ENCODE measurements at places on chromosomes 13 and 19.

GRCh38 chr13:102355251-102355650 is 46.6 kb downstream of the FGF14 start:
- no peak for DNase-seq

GRCh38 chr13:109707044-109707741 is 79.2 kb downstream of the IRS2 start:
- no peak for DNase-seq

DNA sequence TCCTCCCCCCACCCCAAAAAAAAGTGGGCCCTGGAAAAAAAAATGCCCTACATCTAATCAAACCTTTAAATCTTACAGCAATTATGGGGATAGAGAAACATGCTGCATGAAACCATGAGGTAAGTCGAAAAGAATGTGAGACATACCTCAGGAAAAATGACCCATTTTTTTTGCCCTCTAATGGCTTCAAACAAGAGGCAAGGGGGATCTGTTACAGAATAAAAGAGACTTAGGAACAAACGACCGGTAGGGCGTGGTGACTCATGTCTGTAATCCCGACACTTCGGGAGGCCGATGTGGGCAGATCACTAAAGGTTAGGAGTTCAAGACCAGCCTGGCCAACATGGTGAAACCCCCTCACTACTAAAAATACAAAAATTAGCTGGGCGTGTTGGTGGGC is 8.4 kb downstream of the RGL3 start:
- DNase-seq, result no peak

DNA sequence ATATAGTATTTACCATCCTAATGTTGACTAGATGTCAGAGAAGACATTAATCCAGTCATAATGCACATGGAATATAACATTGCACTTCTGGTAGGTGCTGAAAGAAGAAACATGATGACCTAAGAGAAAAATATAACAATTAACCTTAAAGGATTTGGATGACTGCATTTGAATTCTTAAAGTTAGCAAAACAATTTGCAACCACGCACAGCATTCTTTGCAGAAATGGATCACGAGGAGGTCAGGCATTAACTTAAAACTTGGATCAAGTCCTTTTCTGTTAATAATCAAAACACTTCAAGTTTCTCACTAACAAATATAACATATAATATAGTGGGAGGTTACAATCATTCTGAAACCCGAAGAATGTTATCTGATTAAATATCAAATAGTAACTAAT is 525.0 kb upstream of the SLITRK6 start:
- no peak for DNase-seq

DNA sequence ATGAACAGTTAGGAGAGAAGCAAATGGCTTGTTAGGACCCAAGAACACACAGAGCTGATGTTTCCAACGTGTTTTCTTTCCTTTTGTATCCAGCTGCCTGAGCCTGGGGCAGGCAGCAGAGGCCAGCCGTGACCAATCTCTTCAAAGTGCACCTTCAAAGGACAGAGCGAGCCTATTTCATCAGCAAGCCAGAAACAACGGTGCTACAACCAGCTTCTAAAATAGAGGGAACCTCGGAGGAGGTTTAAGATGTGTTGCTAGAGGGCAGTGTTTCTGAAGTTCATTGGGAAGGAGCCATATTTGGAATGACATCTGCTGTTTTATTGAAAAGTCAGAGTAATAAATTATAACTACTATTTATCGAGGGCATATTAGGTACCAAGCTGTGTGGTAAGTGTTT is 56.2 kb upstream of the RFC3 start:
- DNase-seq, result no peak

- no peak for DNase-seq
Measured at GRCh38 chr13:50484472-50485113, 358.9 kb downstream of the DLEU7 start.

GRCh38 chr19:58568453-58569130 is 4.5 kb downstream of the MZF1 start:
- no peak for DNase-seq

- no peak for DNase-seq
Measured at GRCh38 chr13:95176611-95177259, 124.5 kb downstream of the ABCC4 start.

GRCh38 chr13:20403826-20404225 is 121.8 kb downstream of the CRYL1 start:
- DNase-seq, result no peak

DNA sequence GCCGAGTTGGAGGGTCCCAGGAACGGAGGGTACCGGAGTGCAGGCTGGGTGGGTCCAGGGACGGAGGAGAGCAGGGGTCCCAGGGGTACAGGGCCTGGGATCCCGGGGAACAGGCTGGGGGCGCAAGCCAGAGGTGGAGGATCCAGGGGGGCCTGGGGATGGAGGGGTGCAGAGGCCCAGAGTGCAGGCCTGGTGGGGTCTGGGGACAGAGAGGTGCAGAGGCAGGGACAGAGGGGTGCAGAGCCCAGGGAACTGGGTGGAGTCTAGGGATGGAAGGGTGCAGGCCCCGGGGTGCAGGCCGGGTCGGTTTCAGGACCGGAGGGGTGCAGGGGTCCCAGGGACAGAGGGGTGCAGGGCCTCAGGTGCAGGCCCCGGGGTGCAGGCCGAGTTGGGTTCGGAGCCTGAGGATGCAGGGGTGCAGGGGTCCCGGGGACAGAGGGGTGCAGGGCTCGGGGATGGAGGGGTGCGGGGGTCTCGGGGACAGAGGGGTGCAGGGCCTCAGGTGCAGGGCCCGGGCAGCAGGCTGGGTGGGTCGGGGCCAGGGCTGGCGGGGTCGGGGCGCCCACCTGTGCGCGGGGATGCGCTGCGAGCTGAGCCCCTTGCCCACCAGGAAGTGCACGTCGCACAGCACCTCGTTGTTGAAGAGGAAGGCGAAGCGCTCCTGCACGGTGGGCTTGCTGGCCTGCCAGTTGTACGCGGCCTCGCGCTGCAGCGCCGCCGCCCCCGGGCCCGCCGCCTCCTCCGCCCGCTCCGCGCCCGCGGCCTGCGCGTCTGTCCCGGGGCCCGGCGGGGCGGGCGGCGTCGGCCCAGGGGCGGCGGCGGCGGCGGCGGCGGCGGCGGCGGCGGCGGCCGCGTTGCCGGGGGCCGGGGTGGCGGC is 545 bp downstream of the BTBD2 start:
- DNase-seq, result no peak

GRCh38 chr19:27762933-27763332 is 1450.0 kb downstream of the UQCRFS1 start:
- no peak for DNase-seq

DNA sequence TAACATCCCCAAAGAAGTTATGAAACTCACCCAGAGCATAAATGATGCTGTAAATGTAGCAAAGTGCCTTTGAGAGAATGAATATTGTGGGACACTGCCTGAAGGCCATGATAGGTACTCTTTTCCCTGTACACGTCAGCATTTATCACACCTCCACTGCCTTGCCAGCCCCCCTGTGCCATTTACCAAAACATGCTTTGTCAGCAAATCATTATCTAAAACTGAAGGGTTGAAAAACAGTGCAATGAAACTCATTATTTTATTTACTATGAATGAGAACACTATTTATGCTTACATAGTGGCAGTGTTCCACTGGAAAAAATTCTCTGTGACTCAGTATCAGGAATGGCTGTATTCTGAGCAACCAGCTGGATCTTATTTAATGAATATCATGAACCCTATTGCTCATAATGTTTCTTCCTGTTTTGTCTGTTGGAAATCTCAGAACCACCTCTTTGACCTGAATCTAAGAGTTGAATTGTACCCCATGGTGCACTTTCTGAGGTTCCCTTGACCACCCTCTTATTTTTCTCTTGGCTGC is 564.1 kb downstream of the DCT start:
- DNase-seq, result no peak

GRCh38 chr13:98827449-98827848 is 75.0 kb upstream of the SLC15A1 start:
- no peak for DNase-seq

DNA sequence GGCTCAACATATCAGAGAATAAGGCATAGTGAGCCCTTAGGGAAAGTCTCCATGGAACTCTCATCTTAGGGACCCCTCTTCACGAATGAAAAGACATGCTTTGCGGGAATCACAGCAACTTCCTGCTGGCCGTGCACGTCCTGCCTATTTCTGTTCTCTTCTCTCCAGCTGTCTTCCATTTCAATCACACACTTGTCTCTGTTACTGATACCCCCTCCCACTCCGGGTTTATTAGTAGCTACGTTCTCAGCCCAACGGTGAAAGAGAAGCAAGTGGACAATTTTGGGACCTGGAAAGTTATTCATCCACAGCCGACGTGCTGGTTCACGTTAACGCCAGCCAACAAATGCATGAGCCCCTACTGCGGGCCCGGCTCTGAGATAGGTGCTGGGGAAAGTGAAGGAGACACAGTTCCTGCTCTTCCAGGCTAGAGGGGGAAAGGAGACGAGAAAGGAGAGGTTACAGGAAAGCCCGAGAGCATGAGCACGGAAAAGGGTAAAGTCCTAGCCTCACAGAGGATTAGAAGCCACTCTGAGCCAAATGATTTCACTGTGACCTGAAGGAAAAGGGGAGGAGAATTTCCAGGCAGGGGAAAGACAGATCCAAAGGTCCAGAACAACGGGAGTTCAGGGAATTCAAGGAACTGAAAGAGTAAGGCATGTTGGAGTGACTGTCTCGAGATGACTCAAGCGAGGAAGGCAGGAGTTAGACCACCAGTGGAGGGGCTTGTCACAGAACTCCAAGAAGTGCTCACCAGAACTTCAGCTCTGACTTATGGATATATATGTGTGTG is 81.8 kb upstream of the CLDN10 start:
- no peak for DNase-seq

DNA sequence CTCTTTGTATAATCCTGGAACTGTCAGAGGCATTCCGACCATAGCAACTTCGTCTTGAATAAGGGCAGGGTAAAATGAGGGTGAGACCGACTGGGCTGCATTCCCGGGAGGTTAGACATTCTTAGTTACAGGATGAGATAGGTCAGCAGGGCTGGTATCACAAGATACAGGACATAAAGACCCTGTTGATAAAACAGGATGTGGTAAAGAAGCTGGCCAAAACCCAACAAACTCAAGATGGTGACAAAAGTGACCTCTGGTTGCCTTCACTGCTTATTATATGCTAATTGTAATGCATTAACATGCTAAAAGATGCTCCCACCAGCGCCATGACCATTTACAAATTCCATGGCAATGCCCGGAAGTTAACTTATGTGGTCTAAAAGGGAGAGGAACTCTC is 27.7 kb upstream of the MBNL2 start:
- no peak for DNase-seq

DNA sequence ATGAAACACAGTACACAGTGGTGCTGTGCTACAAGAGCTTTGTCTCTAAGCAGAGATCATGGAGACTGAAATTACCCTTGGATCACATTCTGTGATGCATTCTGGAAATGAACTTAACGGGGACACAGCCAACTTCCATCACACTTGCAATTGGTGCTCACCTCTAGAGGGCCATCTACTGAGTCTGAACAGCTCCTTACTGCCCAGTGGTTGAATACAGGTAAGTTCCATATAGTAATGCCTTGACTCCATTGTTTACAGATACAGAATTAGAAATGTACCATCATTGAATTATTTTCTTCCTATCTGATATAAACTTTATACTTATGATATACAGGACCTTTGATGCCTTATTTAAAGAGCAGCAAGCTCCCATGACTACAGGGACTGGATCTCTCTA is 686.4 kb downstream of the PCDH9 start:
- DNase-seq, result no peak

DNA sequence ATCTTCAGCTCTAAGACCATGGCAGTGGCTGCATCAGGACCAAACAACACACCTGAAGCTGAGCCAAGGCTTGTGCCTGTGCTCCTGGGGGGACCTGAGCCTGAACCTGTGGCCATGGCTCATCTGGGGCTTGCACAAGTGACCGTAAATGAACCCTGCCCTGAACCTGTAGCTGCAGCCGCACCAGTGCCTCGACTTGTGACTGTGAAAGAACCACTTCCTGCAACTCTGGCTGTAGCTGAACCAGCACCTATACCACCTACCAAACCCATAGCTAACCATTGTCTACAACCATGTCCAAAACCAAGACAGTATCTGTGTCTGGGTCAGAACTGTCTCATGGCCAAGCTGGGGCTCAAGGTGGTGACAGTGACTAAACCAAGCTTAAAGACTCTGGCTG is 28.2 kb upstream of the SDHAF1 start:
- DNase-seq, result no peak

DNA sequence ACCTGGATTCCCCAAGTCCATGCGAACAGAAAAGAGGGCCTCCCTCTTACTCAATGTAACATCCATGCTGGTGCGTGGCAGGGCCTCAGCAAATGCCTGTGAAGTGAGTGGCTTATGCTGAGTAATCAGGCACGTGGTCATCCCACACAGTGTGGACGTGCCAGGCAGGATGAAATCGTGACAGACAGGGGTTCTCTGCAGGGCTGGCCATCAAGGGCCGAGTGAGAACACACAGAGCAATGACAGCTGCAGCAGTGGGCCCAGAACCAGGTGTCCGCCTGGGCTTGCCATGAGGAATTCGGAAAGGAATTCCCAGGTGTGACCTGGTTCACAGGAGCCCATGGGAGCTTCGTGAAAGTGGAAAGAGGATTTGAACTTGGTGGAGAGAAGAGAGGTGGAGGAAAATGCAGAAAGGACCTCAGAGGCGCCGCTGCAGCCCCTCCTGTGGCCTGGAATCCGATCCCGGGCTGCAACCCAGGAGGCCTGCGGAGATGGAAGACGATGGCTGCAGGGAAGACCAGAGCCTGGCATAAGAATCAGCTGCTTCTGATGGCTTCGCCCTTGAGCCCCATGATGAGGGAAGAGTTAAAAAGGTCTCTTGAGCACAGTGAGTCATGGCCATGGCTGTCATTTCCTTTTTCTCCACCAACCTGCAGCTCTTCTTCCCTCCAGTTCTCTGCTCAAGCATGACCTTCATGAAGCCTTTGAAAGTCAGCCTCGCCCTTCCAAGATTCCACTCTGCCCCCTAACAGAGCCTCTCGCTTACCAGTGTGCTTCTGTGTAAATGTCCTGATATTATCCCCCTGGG is 34.6 kb upstream of the SOX1 start:
- DNase-seq, result no peak

GRCh38 chr19:8573316-8573715 is 3.9 kb downstream of the MYO1F start:
- no peak for DNase-seq

DNA sequence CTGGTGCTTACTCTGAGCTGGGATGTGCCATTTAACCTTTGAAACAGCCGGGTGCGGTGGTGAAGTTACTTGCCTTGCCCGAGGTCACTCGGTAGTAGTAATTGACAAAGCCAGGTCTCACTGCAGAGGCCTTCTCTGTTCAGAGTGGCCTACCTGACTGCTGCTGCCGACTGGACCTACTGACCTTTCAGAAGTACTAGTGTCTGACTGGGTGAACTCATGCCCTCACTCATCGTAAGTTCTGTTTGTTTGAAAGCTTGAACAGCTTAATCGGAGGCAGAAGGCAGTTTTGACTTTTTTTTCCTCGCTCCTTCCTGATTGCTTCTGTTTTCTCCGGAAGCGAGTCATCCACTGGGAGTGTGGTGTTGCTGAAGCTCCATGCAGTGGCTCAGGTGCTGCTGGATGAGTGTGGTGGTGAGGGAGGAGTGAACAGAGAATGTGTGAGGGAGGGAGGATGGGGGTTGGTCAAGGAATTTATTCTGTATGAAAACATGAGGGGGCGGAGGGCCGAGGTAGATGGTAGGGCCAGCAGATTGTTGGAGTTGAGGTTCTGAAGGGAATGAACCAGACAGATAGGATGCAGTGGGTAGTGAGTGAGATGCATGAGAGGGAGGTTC is 2.7 kb downstream of the SPINT2 start:
- no peak for DNase-seq

All from GDM1 (cell line).